ENCODE measurements at places on chromosomes 6 and 20.

DNA sequence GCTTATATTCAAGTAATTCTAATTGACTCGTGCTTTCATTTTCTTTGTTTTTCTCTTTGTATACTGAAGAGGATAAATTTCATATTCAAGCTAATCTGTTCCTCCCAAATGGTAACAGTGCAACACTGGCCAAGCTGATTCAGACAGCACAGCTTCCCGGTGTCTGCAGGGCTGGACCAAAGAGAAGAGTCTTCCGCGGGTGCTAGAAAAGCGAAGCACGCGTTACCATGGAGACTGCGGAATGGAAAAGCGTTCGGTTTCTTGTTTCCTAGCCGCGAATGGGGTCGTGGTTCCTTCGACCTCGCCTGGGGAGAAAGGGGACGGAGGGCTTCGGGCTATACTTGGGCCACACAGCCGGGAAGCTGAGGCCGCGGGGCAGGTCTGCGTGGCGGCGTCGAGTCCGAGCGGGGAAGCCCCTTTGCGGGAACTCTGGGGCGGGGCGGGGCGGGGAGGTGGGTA lies 6.2 kb upstream of the ZNF311 start:
- peak; percentile 93 for DNase-seq

GRCh38 chr20:48286601-48287000 lies 501.3 kb upstream of the SULF2 start:
- no peak for DNase-seq

DNA sequence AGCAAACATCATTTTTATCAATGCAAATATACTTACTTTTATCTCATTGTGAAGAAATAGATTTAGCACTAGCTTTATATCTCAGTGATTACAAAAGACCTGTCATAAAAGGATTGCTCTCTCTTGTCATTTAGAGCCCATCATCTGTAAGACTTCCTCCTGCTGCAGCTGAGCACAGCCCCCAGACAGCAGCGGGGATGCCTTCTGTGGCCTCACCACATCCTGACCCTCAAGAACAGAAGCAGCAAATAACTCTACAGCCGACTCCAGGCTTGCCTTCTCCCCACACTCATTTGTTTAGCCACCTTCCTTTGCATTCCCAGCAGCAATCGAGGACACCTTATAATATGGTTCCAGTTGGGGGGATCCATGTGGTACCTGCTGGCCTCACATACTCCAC lies 127.0 kb upstream of the EDN1 start:
- no peak for DNase-seq

DNA sequence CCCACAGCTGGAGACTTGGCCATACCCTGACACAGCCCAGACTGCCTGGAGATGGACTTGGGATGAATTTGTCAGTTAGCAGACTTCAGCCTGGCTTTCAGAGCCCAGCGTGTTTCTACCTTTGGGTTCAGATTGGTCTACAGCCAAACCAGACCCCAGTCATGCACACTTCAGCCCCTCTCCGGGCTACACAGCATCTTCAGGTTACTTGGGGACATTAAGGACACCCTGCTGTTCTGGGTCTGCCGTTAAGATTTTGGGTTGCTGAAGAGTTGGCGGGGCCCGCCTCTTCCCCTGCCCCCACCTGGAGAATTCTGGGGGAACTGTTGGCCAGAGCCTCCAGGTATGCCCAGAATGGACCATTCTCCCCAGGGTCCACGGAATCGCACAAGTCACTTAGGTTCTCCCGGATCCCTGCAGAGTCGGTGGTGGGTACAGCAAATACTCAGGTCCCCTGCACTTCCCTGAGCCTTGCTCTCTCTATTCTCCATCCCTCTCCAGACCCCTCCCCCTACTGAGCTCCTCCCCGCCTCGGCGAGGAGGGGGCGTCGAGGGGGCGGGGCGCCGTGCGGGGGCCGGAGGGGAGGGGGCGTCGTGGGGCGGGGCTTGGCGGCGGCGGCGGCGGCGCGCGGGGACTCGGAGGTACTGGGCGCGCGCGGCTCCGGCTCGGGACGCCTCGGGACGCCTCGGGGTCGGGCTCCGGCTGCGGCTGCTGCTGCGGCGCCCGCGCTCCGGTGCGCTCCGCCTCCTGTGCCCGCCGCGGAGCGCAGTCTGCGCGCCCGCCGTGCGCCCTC lies at the start of gene PTK7:
Gene PTK7 (plus strand): TSS at position 645 of the 794 bp plus-strand sequence. CDS start 175 bp downstream, outside the sequence.
- peak; percentile 96 for DNase-seq

DNA sequence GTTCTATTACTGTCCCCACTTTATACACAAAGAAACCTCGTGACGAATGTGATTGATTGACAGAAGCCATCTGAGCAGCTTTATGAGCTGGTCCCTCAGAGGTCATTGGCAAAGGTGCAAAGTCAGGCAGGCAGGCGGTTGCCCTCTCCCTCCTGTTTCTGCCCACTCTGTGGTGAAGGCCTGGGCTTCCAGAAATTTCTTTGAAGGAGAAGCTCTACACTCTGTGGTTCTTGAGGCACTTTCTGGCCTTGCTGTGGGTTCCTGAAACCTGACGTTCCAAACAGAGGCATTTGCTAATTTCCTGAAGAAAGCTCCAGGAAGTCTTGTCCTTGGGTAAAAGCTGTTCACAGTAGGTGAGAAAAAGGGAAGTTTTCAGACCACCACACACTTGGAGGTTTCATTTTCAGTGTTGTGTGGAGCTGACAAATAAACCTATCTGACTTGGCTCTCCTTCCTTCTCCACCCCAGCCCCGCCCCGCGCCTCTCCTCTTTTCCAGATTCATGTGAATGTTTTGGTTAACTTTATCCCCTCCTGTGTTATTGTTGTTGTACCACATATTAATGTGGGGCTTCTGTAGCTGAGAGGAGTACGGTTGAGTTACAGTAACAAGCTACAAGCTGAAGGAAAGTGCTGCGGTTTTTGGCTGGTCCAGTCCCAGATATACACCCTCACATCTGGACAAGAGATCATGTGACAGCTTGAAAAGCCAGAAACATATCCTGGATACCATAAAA lies 274.1 kb downstream of the CLIC5 start:
- no peak for DNase-seq

- peak; percentile 71 for DNase-seq
These were observed 83.9 kb downstream of the MAP3K7 start for GRCh38 chr6:90502866-90503407.

DNA sequence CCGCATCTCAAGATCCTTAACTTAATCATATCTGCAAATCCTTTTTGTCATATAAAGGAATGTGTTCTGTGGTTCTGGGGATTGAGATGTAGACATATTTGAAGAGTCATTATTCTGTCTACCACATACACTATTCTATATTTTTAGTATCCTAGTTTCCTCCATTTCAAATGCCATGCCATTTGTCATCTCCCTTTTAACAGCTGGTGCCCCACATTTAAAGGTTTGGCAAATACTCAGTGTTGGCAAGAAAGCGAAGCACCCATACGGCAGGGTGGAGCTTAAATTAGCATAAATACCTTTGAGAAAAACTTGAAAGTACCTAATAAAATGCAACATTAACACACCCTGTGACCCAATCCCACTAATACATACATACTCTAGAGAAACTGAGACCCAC lies 31.7 kb downstream of the PAK5 start:
- no peak for DNase-seq

- peak; percentile 81 for DNase-seq
These were observed 139.4 kb downstream of the UST start for GRCh38 chr6:148885925-148886845.

DNA sequence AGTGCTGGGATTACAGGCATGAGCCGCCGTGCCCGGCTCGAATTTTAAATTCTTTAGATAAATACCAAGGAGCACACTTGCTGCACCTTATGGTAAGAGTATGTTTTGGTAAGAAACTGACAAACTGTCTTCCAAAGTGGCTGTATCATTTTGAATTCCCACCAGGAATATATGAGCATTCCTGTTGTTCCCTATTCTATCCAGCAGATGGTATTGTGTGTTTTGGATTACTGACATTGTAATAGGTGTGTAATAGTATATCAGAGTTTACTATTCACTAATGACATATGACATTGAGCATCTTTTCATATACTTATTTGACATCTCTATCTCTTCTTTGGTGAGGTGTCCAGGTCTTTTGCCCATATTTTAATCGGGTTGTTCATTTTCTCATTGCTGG lies 40.5 kb downstream of the TGM6 start:
- DNase-seq = no peak

GRCh38 chr6:26375270-26375669 lies 7.6 kb upstream of the BTN2A2 start:
- DNase-seq = peak; percentile 23

DNA sequence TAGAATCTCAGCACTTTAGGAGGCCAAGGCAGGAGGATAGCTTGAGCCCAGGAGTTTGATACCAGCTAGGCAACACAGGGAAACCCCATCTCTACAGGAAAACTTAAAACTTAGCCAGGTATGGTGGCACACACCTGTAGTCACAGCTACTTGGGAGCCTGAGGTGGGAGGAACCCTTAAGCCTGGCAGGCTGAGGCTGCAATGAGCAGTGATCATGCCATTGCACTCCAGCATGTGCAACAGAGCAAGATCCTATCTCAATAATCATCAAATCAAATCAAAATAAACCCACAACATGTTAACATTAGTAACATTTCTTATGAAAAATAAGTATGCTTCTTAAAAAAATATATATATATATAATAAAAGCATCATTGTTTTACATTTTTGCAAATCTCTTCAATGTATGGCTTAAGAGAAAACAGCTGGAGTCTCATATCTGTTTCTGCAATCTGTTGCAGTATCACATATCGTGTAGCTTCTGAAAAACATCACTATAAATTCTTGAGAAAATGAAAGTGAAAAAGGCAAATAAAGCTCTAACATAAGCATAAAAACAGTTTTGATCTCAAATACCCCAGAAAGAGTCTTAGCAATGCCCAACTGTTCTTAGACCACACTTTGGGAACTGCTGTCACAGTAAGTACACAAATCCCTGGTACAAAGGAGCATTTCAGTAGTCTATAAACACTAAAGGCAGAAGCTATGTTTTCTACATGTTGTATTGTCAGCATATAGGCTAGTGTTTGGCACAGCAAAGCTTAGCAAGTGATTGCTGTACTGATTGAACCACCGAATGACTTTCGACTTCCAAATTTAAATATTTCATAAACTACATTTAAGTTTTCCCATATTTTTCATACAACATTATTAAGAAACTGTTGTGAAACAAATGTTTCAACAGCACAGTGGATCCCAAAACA lies 8.0 kb downstream of the MMUT start:
- no peak for DNase-seq

DNA sequence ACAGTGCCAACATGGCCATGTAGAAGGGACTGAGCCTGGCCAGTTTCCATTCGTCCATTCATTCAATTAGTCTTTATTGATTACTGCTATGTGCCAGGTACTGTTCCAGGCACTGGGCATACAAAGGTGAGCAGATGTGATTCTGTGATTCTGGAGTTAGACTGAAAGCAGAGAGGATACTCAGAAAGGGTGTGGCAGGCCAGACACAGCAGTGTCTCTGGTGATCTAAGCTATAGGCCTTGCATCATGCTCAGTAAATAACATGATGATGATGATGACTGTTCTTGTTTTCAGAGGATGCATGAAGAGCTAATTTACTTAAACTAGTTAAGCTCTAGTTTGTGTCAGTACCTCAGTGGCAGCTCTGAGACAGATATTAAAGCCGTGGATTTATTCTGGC lies 31.4 kb upstream of the FUCA2 start:
- no peak for DNase-seq

GRCh38 chr6:110882824-110883554 lies 8.4 kb downstream of the AMD1 start:
- no peak for DNase-seq

DNA sequence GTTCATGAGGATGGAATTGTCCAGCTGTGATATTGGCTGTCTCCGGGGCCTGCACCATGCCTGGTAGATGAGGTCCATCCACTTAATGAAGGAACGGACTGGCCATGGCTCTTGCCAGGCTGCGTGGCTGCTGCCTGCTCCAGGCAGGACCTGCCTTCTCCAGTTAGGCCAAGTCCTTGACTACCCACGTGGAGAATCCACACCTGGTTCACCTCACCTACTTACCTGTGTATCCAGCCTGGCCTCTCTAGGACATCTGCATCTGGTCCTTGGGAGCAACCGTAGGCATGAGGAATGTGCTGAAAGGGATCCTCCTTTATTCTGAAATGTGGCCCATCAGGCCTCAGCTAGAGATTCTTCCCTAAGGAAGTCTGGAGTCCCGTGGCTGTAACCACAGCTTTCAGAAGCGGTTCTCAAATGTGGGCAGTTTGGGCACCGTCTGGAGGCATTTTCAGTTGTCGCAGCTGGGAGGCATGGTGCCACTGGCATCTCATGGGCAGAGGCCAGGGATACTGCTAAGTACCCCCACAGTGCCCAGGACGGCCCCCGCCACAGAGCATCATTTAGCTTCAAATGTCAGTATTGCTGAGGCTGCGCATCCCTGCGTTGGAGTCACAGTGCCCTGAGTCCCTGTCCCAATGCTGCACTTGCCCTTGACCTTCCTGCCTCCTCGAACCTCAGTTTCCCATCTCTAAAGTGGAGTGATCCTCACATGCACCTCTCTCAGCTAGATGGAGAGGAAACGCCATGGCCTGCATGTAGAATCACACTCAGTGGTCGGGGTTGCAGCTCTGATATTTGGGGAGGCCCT lies 67.5 kb downstream of the PHACTR3 start:
- no peak for DNase-seq

DNA sequence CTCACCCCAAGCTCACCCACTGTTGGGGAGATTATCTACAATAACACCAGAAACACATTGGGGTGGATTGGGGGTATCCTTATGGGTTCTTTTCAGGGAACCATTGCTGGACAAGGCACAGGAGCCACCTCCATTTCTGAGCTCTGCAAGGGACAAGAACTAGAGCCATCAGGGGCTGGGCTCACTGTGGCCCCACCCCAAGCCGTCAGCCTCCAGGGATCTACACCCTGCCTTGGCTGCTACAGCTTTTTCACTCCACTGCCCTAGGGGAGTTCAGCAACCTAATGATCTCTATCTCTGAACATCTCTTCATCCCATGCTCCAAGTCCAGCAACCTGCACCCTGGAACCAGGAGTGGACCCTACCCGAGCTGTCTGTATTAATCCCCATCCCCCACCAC lies 21.2 kb downstream of the MAVS start:
- DNase-seq = no peak

DNA sequence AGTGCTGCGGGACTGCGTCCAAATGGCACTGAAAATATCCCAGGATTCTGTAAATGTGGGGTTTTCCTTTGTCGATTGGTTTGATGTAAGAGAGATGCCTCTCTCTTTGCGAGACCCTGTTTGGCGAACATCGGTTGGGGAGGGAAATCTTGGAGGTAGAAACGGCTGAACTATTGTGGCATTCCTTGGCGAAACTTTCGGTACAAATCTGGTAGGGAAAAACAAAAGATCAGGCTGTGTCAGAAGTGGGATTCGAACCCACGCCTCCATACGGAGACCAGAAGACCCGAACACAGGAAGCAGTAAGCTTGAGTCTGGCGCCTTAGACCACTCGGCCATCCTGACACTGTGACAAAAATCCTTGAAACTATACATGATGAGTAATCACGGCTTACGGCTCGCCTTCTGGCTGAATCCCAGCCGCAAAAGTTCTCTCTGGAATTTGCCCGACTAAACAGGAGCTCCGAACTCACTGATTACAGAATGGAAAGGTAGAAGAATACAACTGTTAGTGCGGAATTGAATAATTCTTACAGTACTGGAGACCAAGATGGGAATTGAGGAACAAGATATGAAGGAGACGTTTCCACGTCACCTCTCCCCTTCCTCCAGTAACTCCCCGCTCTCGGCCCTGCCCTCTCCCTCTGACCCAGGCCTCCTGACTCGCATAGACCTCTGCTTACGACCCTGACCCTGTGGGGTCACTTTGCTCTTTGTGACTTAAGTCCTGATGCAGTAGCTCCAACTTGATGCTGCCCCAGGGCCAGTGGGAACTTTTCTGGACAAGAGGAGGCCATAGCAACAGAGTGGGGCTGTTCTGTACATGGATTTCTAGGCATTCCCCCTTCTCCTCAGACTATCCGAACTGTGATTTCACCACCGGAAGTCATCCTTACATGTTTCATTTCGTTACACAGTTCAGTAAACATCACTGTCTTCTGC lies 132.8 kb upstream of the ZNF184 start:
- DNase-seq = peak; percentile 90
